ENCODE measurements at places on chromosomes 12 and 14. TPM values are rescaled to one million over a fixed set of nuclear protein-coding genes. Genes with fewer than 3 reads are reported as not detected.

The CLEC6A gene
- not detected for total RNA-seq

The TC2N gene
- 12.6 TPM for total RNA-seq

The SNW1 gene
- 49.0 TPM for total RNA-seq

The C12orf76 gene
- 5.3 TPM for total RNA-seq

The KRT73 gene
- not detected for total RNA-seq

The P2RX2 gene
- total RNA-seq: not detected

The TRIM9 gene
- 0.62 TPM for total RNA-seq

The ADAMTS20 gene
- total RNA-seq: not detected

The SLC2A14 gene
- total RNA-seq: not detected

The THTPA gene
- total RNA-seq: 16.0 TPM

The BDKRB2 gene
- total RNA-seq: 0.76 TPM

The PLEKHD1 gene
- total RNA-seq: 0.32 TPM

The PROX2 gene
- total RNA-seq: not detected

The TUNAR gene
- not detected for total RNA-seq

GRCh38 chr12:80485222-80485987 is 41.4 kb downstream of the PTPRQ start:
- no peak for DNase-seq

DNA sequence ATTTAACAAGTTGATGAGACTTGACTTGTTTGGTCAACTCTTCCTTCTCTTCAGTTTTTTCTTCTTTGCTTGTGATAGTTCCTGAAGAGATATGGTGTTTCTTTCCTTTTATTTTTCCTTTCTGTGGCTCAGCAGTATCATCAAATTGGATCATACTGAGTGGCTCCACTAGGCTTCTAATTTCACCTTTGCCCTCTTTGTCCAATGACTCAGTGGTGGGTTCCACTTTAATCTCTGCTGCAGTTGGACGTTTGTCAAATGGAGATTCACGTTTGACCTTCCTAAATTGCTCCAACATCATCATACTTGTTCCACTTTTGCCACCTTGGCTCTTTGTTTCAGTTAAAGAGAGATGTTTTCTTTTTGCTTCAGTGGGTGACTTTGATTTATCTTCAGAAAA is 41.5 kb downstream of the FAM186A start:
- DNase-seq: no peak

DNA sequence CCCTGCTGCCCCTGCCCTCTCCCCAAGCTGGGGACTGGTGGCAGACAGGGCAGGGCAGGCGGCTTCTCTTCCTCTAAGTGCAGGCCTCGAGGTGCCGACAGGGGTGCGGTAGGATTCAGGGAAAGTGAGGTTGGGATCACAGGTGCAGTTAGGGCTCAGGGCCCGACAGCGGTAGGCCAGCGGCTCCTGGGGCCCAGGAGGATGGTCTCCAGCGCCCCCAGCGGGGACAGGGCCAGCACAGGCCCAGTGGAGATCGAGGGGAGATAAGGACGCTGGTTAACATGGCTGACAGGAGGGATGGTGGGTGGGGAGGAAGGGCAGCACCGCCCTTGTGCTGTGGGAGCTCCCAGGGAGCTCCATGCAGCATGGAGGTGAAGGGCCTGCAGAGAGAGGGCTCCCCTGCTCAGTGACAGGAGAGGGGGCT is 935 bp upstream of the CRIP1 start:
- peak; percentile 71 for DNase-seq

GRCh38 chr14:104994978-104995377 is 9.4 kb downstream of the CLBA1 start:
- peak; percentile 18 for DNase-seq

GRCh38 chr12:57476993-57477709 is 2.5 kb downstream of the ARHGAP9 start:
- no peak for DNase-seq

GRCh38 chr12:7114851-7115250 is 5.8 kb upstream of the C1RL start:
- no peak for DNase-seq

- DNase-seq: no peak
Observed at GRCh38 chr12:120855823-120856588, 48.2 kb downstream of the SPPL3 start.

DNA sequence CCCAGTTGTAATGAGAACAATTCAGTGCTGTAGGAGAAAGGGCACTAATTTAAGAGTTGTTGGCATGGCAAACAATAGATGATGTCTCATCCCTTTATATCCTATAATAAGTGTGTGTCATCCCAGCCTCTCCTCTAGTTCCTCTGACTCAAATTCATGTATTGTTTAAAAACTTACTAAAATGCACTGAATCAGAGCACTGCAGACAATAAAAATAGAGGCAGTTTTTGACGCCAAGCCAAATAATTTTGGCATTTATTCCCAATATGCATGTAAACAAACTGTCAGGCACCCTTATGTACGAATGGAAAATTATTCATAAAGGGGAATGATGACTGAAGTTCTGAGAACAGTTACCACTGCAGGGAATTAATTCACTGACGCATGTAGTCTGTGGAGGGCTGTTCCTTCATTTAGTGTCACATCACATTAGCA is 57.9 kb upstream of the TMX1 start:
- DNase-seq: no peak

DNA sequence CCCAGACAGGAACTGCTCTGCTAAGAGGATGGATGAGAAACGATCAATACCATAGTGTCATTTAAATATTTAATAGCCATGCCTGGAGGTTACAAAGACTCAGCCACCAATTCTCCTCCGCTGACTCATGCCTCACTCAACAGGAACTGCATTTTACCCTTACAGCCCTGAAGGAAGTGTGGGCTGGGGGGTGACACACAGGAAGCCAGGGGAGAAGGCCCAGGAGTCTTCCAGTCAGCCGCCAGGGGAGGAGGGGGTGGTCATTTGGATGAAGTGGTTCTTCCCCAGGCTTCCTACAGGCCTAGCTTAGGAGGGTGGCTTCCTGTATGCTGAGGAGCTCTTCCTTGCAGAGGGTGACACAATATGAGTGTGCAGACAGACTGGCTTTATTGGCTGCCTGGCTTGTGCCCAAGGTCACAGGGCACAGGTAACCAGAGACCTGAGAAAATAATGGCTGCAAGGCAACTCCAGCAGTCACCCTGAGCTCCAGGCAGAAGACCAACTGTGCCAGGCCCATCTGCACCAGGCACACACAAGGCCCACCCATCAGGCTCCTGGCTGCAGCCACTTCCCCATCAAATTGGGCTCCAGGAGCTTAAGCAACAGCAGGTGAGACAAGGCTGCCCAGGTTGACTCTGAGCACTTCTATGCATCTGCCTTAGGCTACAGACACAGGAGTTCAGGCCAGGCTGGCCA is 30.6 kb upstream of the RPLP0 start:
- peak; percentile 71 for DNase-seq

DNA sequence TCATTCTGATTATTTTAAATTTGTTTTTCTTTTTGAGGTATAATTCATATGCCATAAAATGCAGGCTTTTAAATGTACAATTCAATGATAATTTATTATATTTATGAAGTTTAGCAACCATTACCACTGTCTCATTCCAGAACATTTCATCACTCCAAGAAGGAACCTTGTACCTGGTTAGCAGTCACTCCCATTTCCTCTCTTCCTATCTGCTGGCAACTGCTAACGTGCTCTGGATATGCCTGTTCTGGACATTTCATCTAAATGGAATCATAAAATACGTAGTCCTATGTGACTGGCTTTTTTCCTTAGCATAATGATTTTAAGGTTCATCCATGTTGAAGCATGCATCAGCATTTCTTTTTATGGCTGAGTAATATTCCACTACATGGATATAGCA is 15.5 kb downstream of the CPSF6 start:
- DNase-seq: no peak

DNA sequence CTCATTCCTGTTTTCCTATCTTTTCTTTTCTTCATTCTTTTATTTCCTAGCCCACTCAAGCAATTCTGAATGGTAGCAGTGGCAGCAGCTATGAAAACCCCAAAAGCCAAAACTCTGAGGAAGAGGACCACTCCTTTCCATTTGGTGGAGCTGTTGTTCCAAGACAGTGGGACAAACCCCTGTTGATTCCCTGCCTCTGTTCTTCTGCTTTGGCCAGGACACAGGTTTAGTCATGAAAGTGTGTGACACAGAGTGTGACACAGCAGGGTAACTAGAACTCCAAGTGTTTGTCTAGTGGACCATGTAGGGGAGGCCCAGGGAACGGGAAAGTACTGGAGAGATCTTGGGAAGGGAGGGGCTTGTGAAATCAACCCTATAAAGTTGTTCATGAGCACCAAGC is 71.1 kb downstream of the PTCSC3 start:
- no peak for DNase-seq

DNA sequence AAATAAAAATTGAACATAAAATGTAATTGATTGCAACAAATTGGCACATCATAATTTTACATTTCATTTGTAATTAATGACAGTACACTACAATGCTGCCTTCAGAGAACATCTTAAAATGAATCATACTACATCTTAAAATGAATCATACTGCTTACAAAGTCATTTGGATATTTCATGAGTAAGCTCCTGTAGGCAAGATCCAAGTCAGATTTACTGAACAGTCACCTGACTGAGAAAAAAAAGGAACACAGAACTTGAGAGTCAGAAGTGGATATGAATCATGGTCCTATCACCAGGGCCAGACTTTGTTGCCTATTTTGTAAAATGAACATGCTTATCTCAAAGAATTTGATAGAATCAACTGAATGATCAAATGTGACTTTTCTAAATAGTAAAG is 32.7 kb upstream of the FBLN5 start:
- DNase-seq: no peak

- DNase-seq: no peak
Observed at GRCh38 chr12:64010069-64010686, 165.7 kb downstream of the SRGAP1 start.

DNA sequence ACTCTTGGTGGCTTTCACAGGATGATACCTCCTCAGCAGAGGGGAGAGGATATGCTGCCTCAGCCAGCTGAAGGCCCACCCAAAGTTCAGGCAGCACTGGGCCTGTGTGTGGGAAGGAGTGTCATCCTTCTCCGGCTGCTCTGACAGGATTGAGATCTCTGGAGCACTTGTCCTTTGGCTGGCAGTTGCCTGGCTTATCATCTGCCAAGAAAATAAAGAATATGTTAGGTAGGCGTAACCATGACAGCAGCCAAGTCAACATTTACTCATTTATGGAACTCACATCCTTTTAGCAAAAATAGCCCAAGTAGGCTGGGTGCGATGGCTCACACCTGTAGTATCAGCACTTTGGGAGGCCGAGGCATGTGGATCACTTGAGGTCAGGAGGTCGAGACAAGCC is 68.5 kb downstream of the PPFIBP1 start:
- DNase-seq: no peak

DNA sequence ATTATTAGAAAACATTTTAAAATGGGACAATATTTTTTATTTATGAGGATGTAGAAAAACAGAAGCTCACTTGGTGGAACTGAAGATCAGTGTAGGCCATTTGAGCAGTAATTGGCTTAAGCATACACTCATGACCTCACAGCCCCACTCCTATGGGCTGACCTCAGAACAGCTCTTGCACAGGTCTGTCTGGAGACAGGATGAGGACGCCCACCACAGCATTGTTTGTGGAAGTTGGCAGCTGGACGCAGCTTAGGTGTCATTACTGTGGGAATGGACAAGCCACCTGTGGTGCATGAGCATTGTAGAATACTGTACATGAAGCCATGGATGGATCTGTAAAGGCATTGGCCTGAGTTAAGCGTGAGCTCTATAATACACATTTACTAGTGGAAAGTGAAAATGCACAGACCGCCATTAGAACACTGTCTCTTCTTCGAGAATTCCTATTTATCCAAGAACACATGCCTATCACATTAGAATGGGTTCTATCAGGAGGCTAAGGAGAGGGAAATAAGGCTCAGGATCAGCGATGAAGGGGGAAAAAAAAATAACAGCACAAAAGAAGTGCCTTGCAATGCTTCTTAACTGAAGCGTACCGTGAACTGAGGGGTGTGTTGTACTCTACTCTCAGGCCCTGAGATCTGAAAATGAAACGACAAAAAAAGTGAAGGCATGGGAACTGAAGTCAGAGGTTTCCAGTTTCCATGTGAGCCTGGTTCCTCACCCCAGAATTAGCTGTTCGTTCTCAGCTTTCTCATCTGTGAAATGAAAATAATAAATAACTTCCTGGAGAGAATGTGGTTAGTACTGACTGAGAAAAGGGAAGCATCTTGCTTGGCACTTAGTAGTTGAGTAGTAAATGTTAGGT is 33.6 kb downstream of the KCNA1 start:
- no peak for DNase-seq

DNA sequence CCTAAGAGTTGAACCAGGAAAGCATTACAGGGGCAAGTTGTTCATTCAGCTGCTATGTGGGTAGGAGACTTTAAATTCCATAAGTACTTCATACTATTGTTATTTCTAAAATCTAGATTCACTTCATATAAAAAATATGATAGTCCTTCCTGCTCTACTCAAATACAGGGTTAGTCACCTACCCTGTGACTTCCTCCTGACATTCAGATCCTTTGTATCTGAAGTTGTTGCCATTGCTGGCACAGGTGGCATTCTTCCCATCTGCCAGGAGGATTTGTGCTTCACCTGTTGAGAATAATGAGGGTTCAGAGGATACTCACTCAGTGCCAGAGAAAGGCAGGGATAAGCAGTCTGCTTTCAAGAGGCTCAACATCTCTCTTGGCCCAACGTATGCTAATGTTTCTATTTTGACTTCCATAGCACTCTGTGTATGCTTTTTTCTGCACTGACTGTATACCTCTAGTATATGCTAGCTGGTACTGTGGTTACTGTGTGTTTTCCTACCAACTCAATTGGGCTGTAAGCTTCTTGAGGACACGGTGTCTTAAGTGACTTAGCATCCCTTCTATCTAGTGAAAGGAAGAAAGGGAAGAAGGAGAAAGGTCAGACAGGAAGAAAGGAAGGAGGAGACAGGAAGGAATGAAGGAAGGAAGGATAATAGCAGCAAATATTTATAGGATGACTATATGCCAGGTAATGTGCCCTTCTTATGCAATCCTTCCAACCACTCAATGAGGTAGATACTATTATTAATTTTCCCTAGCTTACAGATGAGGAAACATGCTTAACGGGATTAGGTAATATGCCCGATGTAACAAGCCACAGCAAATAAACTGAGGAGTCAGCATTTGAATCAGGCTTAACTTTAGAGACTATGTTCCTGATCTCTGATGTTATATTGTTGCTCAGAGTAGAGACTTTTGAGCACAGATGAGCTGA is 38.5 kb upstream of the FGF6 start:
- no peak for DNase-seq

DNA sequence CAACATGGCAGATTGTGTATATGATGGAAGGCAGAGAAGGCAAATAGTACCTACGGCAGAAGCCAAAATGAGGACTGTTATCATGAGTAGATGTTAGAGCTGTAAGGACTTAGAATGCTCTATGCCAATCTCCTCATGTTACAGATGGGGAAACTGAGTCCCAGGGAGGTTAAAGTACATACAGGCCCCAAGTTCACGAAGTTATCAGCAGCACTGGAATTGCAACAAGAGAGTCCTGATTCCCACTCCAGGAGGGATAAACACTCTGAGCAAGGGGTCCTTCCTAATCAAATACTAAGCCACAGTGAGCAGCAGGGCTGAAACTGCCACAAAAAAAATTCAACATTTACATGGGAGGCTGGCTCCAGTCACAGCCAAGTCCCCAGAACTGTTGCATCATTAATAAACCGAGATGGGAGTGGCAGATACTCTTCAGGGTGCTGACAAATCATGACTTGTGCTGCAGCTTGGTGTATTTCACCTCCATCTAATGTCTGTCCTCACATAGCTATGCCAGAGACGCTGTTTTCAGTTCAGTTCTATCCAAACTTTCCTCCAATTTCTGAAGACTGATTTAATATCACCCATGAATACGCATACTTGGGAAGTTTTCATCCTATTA is 24.2 kb downstream of the NUAK1 start:
- no peak for DNase-seq

All from Right ventricle myocardium inferior (tissue), 1 donor.